ENCODE measurements at places on chromosomes 1 and 21.

- DNase-seq = no peak
These were observed 332.8 kb upstream of the ZRANB2 start for GRCh38 chr1:71413441-71414175.

- DNase-seq = no peak
These were observed 76.9 kb downstream of the LEPR start for GRCh38 chr1:65497256-65497830.

GRCh38 chr1:16981269-16981849, 939 bp upstream of the MFAP2 start:
- DNase-seq = no peak

DNA sequence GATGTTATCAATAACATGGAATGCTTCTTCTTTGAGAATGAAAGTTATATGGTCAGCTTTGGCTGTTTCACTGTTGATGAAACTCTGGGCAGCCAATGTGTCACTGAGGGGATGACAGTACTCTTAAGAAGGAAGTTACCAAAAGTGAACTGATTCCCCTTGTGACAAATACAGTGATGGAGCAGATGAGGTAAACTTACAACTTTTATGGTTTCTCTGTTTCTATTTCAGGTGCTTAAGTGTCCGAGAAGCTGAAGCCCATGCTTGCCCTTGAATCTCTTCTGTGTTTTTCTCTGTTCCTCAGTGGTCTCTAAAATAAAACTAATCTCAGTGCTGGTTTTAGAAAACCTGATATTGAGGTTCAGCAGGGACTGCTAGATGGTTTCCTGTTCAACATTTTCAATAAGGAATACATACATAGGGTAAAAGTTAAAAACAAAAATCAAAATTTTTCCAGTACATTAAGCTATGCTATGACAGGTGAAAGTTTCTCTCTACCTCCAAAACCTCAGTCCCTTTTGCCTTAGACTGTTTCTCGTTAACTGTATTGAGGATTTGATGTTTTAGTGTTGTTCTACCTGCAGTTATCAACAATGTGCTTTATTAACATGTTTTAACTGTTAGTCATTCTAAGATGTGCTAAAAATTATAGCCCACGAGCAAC, 454.4 kb upstream of the ADGRL4 start:
- DNase-seq = peak; percentile 17

DNA sequence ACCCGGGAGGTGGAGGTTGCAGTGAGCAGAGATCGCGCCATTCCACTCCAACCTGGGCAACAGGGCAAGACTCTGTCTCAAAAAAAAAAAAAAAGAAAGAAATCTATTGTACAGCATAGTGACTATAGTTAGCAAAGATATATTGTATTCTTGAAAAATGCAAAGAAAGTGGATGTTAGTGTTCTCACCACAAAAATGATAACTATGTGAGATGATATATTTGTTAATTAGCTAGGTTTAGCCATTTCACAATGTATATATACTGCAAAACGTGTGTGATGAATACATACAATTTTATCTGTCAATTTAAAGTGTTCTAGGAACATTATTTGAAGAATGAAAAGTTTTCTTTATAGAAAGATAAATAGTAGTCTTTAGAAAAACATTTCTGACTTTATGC, 179.9 kb downstream of the AK5 start:
- no peak for DNase-seq

GRCh38 chr1:56495538-56495937, 83.8 kb downstream of the PLPP3 start:
- no peak for DNase-seq

Data from GM18507 (cell line).